ENCODE measurements at places on chromosomes 4 and X. TPM values are rescaled to one million over a fixed set of nuclear protein-coding genes. Genes with fewer than 3 reads are reported as not detected.
A peak's percentile ranks its signal among the peaks of the same experiment; 100 is the strongest.

- peak; percentile 48 for DNase-seq
Measured at GRCh38 chr4:38902695-38903094, 35.1 kb downstream of the FAM114A1 start.

DNA sequence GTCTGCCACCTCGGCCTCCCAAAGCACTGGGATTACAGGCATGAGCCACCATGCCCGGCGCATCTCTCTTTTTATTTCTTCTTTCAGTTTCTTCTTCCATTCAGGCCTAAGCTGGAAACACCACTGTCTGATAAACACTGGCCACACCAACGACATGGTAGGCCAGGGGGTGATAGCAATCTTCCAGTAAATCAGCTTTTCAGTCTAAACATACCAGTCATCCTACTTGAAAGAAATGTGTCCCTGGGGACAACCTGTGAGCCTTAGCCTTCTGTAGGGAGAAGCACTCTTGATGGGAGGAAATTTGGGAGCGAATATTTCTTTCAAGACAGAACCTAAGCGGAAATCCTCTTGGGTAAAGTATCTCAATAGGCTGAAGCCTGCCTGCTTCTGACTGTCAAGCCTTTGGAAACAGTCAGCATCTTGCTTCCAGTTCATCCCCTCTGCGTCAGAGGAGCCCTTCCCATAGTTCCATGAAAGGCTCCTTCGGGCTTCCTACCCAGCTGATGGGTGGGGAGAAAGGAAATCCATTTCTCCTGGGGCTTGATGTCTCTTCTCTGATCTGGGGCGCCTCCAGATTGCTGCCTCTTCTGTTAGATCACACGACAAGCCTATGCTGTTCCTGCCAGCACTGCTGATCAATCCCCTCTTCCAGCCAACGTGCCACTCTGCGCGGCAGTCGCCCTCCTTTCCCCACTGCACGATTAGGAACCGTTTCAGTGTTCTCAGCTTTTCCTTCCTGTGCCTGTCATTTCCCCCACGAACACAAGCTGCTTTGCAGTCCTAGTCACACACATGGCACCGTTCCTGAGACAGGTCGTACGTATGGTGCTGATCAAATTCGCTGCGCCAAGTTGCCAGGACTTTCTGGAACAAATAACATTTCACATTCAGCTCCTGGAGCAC lies 49.5 kb upstream of the CBR4 start:
- DNase-seq, result no peak

GRCh38 chr4:26320538-26321372 lies at the start of gene RBPJ:
TSS of gene RBPJ (plus strand) at chr4:26321014. CDS start at chr4:26321029, 15 bp downstream.
- DNase-seq, result peak; percentile 83

DNA sequence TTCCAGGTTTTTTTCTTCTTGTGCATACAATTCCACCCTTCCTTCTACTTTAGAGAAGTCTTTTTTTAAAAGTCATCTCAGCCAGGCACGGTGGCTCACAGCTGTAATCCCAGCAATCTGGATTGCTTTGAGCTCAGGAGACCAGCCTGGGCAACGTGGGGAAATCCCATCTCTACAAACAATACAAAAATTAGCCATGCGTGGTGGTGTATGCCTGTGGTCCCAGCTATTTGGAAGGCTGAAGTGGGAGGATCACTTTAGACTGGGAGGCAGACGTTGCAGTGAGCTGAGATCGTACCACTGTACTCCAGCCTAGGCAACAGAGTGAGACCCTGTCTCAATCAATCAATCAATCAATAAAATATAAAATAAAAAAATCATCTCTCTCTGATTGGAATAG lies 14.8 kb downstream of the ELOVL6 start:
- DNase-seq, result no peak

DNA sequence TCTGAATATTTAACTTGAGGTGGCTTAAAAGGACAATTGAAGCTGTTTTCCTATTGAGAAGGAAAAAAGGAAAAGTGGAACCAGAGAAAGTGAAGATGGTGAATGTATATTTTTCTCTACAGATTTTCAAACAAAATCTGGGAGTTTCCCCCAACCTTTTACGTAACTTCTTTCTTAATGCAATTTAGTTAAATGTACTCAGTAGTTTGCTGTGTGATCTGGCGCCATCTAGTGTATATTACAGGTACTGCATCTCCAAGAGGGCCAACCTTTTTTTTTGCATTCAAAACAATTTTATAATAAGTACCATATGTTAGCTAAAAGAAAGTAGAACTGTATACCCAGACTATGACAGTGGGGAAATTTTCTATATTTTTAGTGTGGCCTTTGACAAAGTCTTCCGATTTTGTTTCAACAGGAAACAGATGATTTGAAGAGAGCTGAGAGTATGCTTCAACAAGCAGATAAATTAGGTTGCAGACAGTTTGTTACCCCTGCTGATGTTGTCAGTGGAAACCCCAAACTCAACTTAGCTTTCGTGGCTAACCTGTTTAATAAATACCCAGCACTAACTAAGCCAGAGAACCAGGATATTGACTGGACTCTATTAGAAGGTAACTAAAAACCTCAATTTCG lies 82.0 kb downstream of the PLS3 start:
- DNase-seq, result peak; percentile 10

Gene TMEM154
- total RNA-seq, result under 0.01 TPM

- DNase-seq, result no peak
Measured at GRCh38 chrX:39249999-39250398, 448.7 kb downstream of the MID1IP1 start.

GRCh38 chr4:98998551-98998950 lies 3.0 kb downstream of the METAP1 start:
- DNase-seq, result no peak

GRCh38 chr4:33931026-33931425 lies 2313.3 kb downstream of the ARAP2 start:
- DNase-seq, result no peak

GRCh38 chr4:184583738-184584502 lies 65.3 kb downstream of the CASP3 start:
- DNase-seq, result no peak

GRCh38 chr4:113499696-113500095 lies 261.8 kb downstream of the CAMK2D start:
- no peak for DNase-seq

GRCh38 chrX:30301963-30302362 lies 7.2 kb downstream of the NR0B1 start:
- no peak for DNase-seq

DNA sequence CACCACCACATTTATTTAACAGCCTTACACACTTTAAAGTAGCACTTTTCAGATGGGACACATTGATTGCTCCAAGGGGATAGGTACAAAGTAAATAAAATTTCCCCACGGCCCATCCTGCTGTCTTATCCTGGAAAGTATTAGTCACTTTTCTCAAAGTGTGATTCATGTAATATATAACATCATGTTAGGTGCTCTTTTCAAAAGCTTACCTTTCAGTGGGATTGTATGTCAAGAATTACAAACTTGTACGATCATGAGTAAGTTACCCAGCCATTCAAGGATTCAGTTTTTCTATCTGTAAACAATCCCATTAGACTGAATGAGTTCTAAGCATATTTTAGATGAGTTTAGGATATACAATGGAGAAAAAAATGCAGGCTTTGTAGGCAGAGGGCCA lies 876.6 kb upstream of the GRID2 start:
- DNase-seq, result no peak

Gene SMIM10L2A
- total RNA-seq, result 9.0 TPM

Gene GPR173
- 21.2 TPM for total RNA-seq

- DNase-seq, result peak; percentile 14
Measured at GRCh38 chrX:120358737-120359456, 3.0 kb upstream of the ATP1B4 start.

Gene SPANXN3
- total RNA-seq, result not detected

DNA sequence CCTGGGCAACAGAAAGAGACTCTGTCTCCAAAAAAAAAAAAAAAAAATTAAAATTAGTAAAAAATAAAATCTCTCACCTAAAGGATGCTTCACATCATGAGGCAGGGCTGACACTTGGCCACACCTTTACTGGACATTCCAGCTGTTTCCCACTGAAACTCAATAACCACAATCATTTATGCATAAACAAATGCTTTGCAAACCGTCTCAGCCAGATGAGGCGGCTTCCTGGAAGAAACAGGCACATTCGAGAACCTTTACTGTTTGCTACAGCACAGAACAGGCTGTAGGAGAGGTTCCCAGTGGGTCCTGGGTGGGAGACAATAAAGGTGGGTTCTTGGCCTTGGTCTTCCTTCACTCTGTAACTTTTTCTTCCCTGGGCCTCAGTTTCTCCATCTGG lies 10.9 kb upstream of the TBC1D14 start:
- DNase-seq, result no peak

GRCh38 chr4:24809376-24809775 lies 14.0 kb downstream of the SOD3 start:
- DNase-seq, result no peak

DNA sequence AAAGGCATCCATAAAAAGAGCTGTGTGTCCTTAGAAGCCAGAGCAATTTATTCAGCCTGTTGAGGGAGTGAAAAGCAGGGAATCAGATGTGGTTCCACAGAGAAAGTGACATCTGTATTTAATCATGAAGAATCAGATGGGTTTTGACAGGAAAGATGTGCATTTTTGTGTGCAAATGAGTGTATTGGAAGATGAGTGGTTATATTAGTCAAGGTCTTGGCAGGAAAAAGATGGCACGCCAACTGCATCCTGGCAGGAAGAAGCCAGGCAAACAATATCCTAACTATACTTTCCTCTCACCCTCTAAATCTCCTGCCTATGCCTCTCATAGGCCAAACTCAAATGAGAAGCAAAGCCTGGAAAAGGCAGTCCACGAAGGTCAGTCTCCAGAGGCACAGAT lies 59.1 kb downstream of the SCFD2 start:
- DNase-seq, result no peak

Gene CRMP1
- total RNA-seq, result 624 TPM

- no peak for DNase-seq
Measured at GRCh38 chr4:126727461-126727860, 905.3 kb upstream of the INTU start.

DNA sequence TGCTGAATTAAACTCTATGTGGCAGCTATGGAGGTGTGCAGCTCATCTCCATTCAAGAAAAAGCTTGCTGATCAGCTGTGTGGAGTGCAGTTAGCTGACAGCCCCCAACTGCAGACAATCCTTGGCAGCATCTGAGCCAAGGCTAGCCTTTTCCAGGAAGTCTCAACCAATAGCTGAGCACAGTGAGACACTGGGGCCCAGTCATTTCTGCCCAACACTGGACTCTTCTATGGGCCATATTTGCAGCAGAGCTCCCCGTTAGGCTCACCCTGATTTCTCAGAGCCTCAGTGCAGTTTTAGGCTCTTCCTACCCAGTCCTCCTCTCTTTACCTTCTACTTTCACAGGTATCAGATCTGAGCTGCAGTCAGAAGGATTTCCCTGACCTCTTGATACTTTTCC lies 12.9 kb downstream of the DDX53 start:
- no peak for DNase-seq

Gene HS6ST2
- total RNA-seq, result 13.0 TPM
